ENCODE measurements at places on chromosomes 6 and 20.

DNA sequence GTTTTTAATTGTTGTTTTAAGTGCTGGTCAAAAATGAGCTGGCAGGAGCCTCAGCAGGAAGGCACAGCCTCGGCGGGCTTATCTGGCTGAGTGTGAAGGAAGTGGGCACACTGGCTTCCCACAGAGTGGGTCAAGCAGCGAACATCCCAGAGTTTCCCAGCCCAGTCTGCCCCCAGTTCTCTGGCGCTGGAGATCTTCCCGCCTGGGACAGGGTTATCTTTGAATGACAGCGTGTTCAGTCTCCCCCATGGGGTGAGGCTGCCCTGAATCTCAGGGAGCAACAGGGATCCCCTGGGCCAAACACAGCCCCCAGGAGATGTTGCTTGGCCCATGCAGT, 122.2 kb upstream of the PTPN1 start:
- no peak for DNase-seq

DNA sequence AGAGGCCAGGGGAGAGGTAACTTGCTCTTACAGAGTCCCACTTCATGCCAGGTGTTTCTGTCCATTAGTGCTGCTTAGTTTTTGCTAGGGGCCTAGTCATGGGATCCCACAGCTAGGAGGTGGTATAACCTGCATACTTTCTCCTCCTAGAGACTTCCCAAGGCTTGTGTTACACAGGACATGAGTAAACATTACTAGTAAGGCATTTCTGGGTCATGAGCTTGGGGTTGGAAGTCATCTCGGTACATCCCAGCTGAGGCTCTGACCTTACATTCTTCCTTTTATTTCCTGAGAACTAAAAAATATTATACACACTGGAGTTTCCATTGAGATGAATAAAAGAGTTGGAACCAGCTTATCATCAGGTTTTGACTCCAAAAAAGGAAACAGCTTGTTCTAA, 20.9 kb upstream of the PNPLA1 start:
- DNase-seq, result no peak

GRCh38 chr20:32163951-32164350, 43.6 kb downstream of the PLAGL2 start:
- no peak for DNase-seq

DNA sequence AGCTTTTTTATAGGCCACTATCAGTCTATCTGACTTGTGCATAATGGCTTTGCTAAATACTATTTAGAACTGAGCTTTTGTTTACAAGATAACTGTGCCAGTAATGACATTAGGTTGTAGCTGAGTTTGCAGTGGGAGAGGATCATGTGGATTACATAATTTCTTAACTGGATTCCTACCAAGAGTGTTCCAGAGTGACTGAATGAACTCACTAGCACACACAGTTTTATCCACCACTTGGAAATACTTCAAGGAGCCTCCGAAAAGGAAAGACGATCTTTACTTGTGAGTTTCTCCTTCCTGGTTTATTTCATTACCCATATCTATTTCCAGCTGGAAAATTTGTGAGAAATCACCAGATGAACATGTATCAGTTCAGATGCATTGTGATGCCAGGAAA, 10.9 kb upstream of the SYNE1 start:
- no peak for DNase-seq

- no peak for DNase-seq
Measured at GRCh38 chr6:17389274-17389847, 4.0 kb upstream of the CAP2 start.

- no peak for DNase-seq
Measured at GRCh38 chr6:68615938-68616337, 19.1 kb upstream of the ADGRB3 start.

- DNase-seq, result no peak
Measured at GRCh38 chr20:17423782-17424181, 107.4 kb downstream of the BFSP1 start.

GRCh38 chr6:87472525-87473418, at the start of gene SLC35A1:
SLC35A1 (plus strand) TSS chr6:87472974; CDS start chr6:87473004, 30 bp downstream.
- DNase-seq, result peak; percentile 86

DNA sequence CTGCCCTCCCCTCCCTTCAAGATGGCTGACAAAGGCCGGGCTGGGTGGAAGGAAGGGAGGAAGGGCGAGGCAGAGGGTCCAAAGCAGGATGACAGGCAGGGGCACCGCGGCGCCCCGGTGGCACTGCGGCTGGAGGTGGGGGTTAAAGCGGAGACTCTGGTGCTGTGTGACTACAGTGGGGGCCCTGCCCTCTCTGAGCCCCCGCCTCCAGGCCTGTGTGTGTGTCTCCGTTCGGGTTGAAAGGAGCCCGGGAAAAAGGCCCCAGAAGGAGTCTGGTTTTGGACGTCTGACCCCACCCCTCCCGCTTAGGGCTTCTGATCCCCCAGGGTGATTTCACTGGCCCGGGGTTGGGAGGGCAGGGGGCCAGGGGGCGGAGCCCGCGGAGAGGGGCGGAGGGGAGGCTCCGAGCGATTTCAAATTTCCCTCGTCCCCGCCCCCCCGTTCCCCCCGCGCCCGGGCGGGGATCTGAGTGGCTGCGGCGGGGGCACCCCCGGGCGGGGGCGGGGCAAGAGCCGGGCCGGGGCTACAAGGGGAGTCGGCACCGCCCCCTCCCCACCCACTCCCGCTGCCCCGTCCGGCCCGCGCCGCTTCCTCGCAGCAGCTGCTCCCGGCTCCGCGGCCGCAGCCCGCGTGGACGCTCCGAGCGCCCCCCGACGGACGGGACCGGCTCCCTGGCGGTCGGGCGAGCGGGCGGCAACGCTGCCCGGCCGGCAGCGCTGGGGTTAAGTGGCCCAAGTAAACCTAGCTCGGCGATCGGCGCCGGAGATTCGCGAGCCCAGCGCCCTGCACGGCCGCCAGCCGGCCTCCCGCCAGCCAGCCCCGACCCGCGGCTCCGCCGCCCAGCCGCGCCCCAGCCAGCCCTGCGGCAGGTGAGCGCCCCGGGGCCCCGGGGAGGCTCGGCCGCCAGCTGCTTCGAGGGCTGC, at the start of gene DNMT3B:
Gene DNMT3B, plus strand, starts transcription at position 555 of the 923 bp plus-strand sequence. CDS start 17,939 bp downstream, outside the sequence.
- peak; percentile 86 for DNase-seq

GRCh38 chr6:6694368-6694780, 105.9 kb downstream of the LY86 start:
- no peak for DNase-seq

- no peak for DNase-seq
Measured at GRCh38 chr6:35787266-35788218, 6.7 kb downstream of the CLPSL1 start.

DNA sequence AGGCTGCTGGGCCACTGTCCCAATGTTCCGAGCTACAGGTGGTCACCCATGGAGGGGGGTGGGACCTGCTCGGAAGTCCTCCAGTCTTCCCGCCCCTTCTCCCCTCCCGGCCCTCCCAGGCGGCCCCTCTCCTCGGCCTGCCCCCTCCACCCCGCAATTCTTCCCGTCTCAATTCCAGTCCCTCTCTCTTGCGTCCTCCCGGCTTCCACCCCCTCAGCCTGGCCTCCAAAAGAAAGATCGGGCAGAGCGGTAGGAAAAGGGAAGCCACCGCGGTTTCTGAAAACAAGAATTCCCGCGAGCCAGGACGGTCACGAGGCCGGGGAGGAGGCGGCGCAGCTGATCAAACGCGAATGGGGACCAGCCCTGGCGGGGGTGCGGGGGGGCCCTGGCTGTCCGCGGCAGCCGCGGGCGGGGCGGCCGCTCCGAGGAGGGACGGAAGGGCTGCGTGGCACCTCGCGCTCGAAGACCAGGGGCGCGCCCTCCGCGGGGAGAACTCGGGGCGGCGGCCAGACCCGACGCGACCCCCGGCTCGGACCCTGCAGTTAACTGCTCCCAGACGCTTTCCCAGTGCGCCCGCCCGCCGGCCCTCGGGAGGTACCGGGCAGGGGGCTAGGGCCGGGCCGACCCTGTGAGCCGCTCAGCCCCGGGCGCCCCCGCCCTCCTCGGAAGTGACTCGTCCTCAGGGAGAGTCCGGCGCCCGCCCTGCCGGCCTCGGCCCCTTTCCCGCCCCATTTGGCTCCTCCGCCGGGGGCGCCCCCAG, 1.0 kb downstream of the PXDC1 start:
- peak; percentile 49 for DNase-seq

DNA sequence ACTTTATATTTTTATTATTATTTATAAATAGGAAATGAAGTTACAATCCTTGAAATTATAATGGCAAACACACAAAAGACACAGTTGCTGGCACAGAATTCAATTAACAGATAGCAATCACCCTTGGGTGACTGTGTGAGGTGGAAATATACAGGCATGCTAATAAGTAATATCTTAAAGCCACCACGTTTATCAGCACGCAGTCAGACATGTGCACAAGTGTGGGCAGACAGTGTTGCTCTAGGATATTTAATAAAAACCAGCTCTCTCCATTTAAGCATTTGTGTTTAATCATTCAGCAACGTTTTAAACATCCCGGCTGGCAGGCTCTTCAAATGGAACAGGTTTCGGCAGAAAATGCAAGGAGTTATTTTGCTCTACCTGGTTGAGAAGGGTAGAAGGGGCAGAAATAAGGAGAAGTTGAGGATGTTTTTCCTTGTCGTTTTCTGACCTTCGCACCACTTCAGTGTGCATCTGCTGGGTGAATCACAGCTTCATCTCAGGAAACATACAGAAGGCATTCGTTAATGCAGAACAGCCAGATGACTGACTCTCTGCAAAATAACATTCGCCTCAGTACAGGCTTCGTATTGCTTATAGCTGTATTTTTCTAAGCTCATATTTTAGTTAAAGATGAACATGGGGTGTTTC, 585.1 kb downstream of the QKI start:
- no peak for DNase-seq

DNA sequence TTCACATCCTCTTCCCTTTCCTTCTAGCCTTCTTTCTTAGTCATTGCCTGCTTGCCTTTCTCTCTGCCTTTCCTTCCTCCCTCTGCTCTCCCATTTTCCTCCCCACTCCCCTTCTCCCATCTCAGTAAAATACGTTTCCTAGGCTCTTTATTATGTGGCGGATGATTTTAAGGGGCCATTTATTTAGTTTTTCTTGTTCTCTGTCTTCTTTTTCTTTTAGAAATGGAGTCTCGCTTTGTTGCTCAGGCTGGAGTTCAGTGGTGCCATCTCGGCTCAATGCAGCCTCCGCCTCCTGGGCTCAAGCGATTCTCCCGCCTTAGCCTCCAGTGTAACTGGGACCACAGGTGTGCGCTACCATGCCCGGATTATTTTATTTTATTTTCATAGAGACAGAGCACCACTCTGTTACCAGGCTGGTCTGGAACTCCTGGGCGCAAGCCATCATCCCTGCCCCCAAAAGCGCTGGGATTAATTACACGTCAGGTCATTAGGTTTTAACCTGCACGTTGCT, 1.5 kb downstream of the MTHFD1L start:
- DNase-seq, result no peak

GRCh38 chr20:4165984-4166725, 150.8 kb upstream of the RNF24 start:
- no peak for DNase-seq

DNA sequence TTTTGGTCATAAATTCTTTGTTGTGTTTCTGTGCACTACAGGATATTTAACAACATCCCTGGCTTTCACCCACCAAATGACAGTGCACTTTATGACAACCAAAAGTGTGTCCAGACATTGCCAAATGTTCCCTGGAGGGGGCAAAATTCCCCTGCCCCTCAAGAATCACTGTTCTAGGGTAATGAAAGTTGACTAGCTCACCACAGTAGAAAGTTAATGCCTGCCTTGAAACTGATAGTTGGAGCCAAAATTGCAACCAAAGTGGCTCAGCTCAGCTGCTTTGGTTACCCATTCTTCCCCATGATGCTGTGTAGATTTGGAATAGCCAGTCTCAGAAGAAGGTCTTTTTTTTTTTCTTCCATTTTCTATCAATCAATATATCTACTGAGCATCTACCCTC, 150.6 kb downstream of the RALGAPA2 start:
- no peak for DNase-seq

DNA sequence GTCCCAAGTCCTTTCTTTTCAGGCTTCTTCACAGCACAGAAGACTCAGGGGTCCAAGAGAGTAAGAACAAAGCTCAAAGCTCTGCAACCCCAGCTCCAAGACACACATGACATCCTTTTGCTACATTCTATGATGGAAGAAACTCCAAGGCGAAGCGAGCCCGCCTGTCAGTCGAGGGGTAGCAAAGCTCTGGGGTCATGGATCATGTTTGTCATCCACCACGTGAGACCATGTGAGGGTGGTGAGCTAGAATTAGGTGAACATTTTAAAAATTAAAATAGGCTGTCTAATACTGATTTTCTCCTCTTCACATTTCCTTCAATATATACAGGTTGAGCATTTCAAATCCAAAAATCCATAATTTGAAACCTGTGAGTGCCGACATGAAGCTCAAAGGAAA, 189.6 kb downstream of the TTLL2 start:
- no peak for DNase-seq

DNA sequence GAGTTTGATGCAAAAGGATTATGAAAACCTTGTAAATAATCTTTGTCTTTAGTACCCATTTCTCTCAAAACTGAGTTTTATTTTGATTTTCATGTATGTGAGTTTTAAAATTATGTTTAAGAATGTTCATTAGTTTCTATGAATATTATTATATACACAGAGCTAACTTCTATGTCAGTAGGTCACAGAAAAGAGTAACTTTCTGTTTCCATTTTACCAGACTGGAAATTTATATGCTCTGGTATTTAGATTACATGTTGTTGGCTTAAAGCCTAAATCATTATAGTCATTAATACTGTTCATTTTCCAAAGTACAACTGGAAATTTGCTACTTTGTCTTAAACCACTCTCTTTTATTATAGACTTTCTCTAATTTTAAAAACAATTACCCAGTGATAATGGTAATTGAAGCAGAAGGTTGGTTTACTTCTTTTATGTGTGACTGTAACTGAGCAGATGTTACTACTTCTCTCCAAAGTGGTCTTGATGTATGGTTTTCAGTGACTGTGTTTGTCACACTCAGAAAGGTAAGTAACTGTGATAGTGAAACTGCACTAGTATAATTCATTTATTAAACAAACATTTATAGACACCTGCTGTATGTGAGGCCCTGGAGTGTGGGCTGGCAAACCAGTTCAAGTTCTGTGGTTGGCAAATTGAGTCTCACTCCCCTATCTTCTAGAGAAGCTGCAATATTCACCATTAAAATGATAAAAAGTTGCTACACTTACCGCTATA, 13.2 kb downstream of the CRYBG1 start:
- DNase-seq, result no peak

All from WERI-Rb-1 (cell line).